ENCODE measurements at places on chromosomes 12 and 14.
A peak's percentile ranks its signal among the peaks of the same experiment; 100 is the strongest.

DNA sequence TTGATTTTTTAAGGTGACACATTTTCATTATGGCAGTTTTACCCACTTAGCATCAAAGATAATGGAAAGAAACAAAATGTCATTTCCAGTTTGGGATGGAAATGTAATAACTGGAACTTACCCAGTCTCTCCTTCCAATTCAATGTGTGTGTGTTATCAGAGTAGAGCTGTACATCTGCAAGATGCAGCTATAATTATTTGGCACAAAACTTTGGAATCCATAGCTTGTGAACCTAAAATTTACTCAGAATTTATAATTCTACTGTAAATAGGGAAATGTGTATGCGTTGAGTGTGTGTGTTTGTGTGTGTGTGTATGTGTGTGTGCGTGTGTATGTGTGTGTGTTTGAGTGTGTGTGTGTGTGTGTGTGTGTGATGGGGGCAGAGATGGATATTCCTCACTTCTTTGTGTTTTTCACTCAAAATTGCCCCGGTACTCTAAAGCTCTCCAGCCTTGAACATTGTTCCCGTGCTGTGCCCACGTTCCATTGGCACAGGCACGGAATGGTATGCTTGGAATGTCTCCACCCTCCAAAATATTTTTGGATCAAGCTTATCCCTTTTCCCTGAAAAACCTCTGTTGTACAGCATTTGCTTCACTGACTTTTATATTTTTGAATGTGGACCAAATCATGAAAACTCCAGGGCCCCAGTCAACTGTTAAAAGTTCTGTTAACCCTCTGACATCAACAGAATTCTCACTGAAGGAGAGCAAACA is 150.2 kb upstream of the BMP4 start:
- DNase-seq: no peak

GRCh38 chr14:50719911-50720759 is 52.0 kb upstream of the SAV1 start:
- no peak for DNase-seq

DNA sequence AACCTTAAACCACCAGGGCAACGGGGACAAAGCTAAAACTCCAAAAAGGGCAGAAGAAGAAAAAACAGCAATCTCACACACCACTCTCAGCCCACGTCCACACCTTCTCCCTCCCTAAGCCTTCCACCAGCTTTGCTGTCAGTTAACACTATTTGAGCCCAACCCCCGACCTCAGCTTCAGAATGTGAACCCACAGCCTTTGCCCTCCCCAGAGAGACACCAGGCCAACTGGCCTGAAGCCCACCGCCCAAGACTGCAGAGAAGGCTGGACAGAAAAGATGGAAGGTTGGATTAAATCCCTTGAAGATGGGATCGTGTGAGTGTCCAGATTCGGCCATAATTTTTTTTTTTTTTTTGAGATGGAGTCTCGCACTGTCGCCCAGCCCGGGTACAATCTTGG is 22.4 kb downstream of the IRF2BPL start:
- DNase-seq: no peak

- no peak for DNase-seq
Measured at GRCh38 chr12:115722181-115722580, 555.3 kb downstream of the MED13L start.

DNA sequence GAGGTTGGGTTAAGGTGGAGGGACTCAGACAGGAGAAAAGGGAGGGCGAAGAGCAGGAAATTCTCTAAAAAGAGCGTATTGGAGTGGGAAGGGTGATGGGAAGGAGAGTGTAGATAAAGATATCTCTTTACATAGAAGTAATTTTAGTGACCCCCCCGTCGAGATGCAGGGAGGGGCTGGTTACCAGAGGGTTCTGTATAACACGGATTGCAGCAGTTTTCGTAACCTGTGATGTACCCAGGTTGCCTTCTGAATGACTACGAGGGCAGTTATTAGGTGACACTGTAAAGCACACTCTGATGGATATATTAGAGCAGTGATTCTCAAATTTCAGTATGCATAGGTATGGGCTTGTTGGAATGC is 443 bp downstream of the DNAL1 start:
- DNase-seq: no peak

- DNase-seq: no peak
Measured at GRCh38 chr12:45125997-45126396, 75.1 kb upstream of the DBX2 start.

- peak; percentile 23 for DNase-seq
Measured at GRCh38 chr12:14774906-14775635, 28.2 kb downstream of the WBP11 start.

DNA sequence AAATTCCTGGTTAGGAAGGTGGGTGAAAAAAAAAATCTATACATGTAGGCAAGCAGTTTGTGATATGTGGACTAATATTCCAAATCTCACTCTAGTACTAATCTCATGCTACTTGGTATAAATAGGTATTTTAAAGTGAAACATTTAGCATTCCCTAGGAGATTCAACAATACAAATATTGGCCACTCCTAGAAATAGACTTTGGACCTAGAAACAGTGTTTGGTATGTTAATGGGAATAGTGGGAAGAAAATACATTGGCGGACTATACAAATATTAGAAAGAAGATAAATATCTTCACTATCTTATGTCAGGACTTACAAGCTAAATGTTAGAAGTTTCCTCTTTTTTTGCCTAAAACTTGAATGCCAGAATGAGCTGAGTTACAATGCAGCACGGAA is 28.2 kb downstream of the HIGD1C start:
- no peak for DNase-seq

DNA sequence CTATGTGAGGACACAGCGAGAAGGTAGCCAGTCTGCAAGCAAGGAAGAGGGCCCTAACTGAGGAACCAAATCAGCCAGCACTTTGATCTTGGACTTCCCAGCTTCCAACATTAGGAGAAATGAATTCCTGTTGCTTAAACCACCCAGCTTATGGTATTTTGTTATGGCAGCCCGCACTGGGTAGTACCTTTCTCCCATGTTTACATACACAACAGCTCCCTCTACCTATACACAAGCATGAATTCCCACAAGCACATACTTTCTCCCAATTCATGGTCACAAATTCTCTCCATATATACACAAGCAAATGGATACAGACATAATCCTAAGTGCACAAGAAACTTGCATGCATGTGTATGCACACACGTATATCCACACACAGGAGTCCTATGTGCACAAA is 7.4 kb downstream of the ITGB7 start:
- DNase-seq: no peak

DNA sequence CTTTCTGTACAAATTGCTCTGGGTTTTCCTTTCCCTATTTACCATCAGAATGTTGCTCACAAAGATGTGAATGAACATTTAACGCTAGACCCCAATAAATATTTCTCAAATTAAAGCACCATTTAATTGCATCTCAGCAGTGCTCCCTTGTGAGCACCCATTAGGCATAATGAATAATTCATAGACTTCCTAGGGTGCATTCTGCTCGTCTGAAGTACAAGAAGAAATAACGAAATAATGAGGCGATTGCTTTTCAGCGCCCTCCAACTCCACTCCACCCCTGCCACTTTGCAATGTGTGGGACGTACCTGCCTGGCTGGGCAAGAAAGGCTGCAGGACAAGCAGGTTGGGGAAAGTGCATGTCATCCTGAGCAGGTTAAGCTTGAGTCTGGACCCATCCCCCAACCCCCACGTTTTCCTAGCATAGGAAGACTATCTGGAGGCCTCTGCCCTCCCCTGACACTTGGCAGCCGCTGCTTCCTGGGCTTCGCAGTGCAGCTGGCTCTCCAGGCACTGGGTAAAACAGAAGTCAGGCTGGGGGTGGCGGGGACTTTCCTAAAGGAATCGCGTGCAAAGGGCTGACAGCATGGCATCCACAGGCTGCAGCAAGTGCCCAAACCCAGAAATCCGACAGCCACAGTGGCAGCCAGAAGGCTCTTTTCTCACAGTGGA is 253.7 kb downstream of the DUSP6 start:
- no peak for DNase-seq

DNA sequence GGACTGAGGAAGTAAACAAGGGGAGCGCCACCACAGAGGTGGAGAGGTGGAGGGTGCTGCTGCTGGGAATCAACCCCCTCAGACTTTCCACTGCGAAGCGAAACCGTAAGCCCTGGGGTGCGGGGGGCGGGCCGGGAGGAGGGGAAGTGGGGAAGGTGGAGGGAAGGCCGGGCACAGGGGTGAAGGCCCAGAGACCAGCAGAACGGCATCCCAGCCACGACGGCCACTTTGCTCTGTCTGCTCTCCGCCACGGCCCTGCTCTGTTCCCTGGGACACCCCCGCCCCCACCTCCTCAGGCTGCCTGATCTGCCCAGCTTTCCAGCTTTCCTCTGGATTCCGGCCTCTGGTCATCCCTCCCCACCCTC is at the start of gene LAG3:
Gene LAG3 (plus strand): TSS at position 190 of the 365 bp plus-strand sequence. CDS start 333 bp downstream, outside the sequence.
- peak; percentile 67 for DNase-seq

DNA sequence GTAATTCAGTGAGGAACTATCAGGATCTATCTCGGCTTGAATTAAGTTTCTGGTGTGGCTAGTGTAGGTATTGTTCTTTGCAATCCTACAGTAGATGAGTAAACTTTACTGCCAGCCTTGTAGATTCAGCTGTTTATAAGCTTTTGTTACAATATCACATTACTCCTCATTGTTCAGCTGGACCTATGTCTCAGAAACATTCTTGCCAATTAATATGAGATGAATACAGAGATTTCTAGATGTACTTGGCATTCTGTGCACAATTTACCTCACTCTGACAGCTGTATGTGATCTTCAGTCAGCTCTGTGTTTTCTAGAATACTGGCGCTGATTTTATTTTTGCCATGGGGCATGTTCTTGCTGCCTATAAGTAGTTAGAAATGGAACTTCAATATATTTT is 55.7 kb downstream of the METTL25 start:
- DNase-seq: no peak

GRCh38 chr12:120156315-120157259 is 37.9 kb downstream of the GCN1 start:
- DNase-seq: no peak

DNA sequence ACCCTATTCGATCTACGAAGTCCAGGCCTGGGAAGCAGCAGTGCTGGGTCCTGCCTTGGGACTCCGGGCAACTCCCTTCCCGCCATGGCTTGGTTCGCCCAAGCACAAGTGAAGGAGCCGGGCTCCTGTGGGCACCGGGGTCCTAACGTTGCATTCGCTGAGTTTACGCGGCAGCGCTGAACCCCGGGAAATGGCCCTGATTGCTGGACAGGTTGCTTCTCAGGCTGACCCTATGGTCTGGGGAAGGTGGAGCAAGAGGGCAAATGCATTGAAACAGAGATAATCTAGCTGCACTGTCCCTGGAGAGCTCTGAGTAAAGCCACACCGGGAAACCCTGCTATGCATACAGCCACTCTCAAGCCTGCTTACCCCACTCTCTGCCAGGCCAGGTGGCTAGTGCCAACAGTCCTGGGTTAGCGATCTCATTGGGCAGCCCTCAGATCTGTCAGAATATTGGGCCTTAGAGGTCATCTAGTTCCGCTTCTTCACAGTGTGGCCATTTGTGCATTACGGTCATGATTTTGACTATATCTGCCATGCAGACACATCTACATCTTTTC is 11.3 kb downstream of the SYNE3 start:
- DNase-seq: no peak
